ENCODE measurements at places on chromosomes 11 and 22.

- DNase-seq: no peak
Observed at GRCh38 chr11:102981324-102981910, 25.9 kb upstream of the MMP13 start.

DNA sequence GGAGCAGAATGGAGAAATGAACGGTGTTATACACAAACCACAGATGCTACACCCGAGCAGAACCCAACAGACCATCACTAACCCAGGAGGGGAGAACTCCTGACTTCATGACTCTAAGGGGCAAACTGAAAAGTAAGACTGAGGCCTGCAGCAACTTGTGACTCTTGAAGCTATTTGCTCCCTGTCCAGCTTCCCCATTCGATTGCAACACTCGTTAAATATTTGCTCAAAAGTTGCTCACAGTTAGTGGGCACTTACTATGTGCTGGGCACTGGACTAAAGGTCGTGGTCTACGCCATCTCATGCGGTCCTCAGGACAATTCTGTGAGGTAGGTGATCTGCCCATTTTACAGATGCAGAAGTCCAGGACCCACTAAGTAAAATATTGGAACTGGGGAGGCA, 9.5 kb upstream of the ADA2 start:
- DNase-seq: no peak

GRCh38 chr11:133549826-133550225, 17.5 kb upstream of the OPCML start:
- DNase-seq: no peak

DNA sequence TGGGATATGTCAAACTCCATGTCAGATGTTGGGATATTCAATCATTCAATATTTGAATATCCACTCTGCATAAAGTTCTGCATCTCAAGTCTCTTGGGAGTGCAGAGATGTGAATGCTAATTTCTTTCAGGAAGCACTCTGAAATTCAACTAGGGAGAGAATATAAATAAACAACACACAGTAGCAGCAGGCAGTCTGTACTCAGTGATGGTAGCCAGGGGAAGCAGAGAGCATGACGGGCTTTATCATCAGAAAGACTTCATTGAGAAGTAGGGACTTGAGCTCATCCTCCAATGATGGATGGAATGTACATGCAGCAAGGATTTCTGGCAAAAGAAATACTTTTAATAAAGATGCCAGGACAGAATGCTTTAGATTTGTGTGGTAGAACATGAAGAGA, 9.8 kb upstream of the TEAD1 start:
- DNase-seq: no peak

DNA sequence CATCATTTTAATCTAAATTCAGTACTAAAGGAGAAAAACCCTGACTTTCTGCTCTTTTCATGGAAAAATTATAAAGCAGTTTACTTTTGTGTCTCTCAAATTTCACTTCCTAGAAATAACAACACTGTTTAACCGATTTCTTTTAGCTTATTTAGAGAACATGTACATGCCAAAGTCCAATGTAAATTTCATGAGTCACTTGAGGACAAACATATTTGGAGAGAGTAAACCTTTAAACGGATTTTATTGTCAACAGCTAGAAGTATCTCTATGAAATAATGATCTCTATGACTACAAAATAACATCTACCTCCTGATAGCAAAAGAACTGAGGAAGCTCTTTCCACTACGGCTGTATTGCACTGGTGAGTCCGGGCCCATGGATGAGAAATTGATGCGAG, 46.3 kb upstream of the SLC22A25 start:
- DNase-seq: no peak

- DNase-seq: no peak
Observed at GRCh38 chr11:117772360-117772759, 24.7 kb downstream of the DSCAML1 start.

- DNase-seq: no peak
Observed at GRCh38 chr11:120482149-120482548, 29.4 kb upstream of the GRIK4 start.

- no peak for DNase-seq
Observed at GRCh38 chr11:16792426-16792825, 54.0 kb downstream of the C11orf58 start.

- DNase-seq: no peak
Observed at GRCh38 chr22:50506611-50507420, 686 bp downstream of the LMF2 start.

DNA sequence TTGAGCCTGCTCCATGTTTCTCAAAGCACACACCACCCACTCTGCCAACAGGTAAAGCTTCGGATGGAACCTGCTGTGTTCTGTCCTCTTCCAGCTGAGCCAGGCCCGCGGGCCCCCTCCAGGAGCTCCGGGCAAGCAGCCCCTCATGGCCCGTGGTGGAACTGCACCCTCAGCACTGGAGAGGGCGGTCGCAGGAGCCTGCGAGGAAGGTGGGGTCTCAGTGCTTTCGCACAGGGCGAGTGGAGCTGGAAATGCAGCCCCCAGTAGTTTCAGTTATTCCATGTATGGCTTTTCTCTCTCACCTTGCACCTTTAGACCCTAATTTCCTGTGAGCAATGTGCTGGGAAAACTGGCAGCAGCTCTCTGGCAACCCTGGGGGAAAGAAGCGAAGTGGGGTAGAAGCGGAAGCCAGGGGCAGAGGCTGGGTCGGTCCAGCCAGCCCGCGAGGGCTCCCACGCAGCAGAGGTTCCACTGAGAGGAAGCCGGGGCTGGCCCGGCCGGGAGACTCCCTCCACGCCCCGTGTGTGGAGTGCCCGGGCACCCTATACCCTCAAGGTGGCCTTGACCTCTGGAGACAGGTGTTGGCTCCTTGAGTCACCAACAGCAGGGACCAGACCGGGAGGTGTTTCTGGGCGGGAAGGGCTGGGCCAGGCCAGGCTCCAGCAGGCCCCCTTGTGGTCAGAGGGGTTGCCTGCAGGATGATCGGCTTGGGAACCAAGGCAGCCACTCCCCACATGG, 119.9 kb upstream of the TMEM45B start:
- peak; percentile 65 for DNase-seq

DNA sequence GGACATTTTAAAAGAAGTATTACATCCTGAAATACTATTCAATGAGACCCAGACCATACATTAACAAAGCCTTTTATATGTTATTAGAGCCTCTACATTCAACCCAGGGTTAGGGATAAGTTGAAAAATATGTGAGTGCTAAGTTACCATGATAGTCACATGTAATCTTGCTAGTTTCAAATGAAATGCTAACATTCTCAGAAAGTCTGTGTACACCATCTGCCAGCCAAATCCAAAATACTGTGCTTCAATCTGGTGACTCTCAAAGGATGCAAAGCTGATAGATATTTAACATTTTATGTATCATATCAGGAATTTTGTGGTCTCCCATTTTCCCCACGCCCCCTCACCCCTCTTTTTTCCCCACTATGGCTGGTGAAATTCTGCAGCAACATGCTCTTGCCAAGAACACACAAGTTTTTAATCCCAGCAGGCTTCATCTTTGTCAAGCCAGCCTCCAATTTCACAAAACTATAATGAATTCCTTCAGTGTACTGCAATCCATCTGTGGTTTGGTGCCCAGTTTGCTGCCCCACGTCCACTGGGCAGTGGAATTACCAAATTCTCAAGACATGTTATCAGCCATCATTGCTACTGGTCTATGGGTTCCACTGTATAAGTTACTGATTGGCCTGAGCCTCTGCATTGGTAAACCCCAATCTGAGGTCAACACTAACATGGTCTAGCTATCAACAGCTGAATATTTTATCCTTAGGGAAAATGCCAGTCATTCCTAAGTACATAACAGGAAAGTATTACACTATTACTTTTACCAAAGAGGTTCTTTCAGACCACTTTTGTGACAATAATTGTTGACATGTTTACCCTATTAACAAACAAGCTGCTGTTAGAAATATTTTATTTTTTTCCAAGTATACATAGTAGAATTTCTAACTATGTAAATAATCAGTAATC, 1.5 kb upstream of the PICALM start:
- no peak for DNase-seq

DNA sequence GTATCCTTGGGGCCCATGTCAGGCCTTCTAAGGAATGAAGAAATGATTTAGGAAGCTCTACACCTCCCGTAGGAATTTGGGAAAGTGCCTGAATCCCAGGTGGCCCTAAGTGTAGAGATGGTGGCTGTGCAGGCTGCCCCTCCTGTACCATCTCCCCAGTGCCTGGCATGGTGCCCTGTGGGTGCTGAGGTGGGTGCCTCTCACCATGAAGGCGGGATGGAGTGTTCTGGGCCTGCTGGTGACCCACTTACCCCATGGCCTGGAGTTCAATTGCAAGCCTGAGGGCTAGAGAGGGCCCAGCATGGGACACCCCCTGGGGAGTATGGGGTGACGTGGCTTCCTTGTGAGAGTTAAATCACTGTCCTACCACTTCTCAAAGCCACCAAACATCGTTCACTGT, 19.8 kb downstream of the SAMM50 start:
- DNase-seq: no peak
